ENCODE measurements at places on chromosomes 4 and X. TPM values are rescaled to one million over a fixed set of nuclear protein-coding genes. Genes with fewer than 3 reads are reported as not detected.

- DNase-seq, result no peak
Observed at GRCh38 chr4:154205471-154205870, 286.1 kb downstream of the DCHS2 start.

DNA sequence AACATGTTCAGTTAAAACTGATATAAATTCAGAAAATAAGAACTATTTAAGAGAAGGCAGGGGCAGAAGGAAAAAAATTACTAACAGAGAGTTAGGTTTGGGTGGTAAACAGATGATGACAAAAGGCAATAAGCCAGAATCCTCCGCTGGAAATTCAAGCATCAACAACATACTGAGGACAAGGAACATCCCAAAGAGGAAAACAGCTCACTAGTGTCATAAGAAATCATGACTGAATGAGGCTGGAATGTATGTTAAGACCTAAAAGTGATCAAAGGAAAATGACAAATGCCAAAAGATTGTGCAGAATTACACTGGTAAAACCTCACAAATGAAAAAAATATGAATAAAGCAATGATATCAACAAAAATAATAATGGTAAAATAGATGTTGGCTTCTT, 88.4 kb downstream of the WDFY3 start:
- DNase-seq, result no peak

DNA sequence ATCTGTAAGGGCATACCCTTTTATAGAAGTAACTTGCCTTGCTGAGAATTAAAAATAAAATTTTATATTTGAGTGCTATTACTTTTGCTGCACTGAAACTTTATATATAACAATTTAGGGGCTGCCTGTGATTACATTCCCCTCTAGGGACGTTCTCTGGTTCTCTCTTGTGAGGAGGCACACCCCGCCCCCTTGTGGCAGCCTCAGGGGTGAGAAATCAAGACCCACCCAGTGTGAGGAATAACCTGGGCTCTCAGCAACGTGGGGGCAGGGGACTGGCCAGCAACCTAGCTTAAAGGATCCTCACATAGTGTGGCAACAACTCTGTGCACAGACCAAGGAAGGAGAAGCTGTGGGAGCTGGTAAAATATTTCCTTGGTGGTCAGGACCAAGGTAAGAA, 43.7 kb downstream of the MAGEA9 start:
- DNase-seq, result peak; percentile 53

DNA sequence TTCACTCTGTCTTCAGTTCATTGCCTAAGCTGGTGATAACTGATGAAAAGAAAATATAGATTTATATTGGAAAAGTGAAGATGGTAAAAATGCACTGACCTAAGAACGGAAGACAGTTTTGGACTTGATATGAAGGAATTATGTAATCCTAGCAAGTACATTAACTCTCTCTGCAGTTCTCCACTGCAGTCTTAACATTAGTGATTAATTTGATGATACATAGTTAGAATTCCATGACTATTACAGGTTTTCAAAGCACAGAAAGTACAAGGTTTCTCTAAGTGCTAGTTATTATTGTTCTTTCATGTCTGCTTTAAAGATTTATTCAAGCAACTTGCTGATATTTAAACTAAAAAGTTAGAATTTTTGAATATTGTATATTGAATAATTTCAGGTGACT, 1591.7 kb upstream of the ADGRL3 start:
- no peak for DNase-seq

DNA sequence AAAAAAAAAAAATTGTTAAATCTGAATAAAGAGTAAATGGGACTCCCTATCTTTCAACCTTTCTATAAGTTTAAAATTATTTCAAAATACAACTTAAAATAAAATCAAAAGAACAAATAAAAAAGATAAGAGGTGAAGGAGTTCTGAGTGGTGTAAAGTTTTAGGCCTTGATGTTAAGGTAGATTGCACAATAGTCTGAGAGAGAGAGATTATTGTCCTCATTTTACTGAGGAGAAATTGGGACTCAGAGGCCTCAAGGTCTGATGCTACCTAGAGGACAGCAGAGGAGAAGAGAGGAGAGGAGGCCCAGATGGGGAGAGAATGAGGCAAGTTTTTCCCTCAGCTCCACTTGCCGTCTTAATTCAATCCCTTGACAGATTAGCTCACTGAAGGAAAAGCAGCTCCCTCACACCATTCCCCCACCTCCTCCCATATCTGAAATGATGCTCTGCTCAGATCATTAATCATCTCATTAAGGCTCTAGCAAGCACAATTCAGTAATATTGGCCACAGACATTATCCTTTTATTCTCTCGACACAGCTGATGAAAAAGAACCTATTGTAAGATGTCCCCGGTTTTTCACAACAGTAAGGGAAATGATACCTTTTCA, 106.3 kb upstream of the PTPN13 start:
- no peak for DNase-seq

- DNase-seq, result no peak
Observed at GRCh38 chr4:57200799-57201327, 90.7 kb upstream of the IGFBP7 start.

GRCh38 chrX:53312946-53313727, 31.8 kb upstream of the IQSEC2 start:
- peak; percentile 62 for DNase-seq

- no peak for DNase-seq
Observed at GRCh38 chr4:25505637-25505991, 128.6 kb downstream of the ANAPC4 start.

DNA sequence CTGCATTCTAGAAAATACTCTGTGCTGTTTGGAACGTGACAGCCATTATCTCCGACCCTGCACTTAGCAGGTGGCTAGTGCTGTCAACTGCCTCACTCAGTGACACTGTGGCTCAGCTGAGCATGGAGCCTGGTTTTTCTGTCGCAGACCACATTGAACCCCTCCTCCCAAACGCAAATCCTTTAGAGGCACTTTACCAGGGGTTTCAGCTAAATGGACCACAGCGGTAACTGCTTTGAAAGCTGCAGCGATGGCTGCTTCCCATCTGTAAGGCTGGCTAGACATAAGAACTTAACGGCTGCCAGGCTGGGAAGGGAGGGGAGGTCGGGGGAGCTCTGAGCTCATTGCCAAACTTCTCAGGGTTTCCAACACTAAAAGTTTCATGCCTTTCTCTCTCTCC, 8.1 kb downstream of the SLC34A2 start:
- DNase-seq, result no peak

DNA sequence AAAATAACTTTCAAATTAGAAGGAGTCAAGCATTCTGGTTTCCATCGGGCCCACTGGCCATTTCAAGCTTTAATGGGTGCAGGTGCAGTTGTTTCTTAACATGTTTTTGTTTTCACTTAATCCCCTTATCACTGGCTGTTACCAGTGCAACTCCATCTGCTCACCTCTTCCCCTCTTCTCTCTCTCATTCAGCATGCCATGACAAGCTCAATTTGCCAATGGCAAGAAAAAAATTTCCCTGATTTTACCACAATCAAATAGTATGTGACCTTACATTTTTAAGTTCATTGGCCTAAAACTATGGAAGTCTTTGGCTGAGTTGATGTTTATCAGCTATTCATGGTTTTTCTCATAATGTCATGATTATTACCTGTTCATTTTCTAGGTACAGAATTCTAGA, 299.1 kb upstream of the BMP3 start:
- DNase-seq, result no peak

GRCh38 chr4:125461676-125462363, 147.1 kb downstream of the FAT4 start:
- DNase-seq, result no peak

GRCh38 chr4:57080781-57081650, 29.2 kb downstream of the IGFBP7 start:
- DNase-seq, result no peak

Gene DNAAF6
- total RNA-seq, result not detected

Gene NDUFA1
- 162 TPM for total RNA-seq

Gene MSANTD1
- total RNA-seq, result not detected

Gene PPM1K
- 4.8 TPM for total RNA-seq

Gene SPIN4
- total RNA-seq, result 2.0 TPM
